Stimulated activated CD4-positive, alpha-beta T cell treated with anti-CD3 and anti-CD28 coated beads, Interleukin-2, amount 100 ng/mL, for 24 hours (primary cell): ENCODE measurements at places on chromosomes 5 and 9.

GRCh38 chr9:134381671-134382516 lies 55.6 kb downstream of the RXRA start:
- DNase-seq: peak; percentile 38

- no peak for DNase-seq
Observed at GRCh38 chr9:99918134-99918533, 11.7 kb downstream of the STX17 start.

DNA sequence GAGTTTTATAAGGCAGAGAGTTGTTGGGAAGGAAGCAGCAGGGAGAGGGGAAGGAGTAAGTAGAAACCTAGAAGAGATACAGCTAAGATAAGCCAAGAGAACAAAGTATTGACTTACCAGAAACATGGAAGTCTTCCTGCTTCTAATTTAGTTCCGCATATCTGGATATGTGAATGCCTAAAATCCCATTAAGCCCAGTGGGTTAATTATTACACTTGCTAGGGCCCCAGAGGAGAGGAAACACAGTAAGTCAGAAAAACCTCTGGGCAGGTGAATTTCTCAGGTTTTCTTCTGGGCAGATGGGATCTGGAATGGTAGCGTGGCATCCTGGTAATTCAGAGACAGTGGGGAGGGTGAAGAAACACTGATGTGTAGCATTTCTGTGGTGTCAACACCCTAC lies 104.7 kb upstream of the GABRP start:
- no peak for DNase-seq

DNA sequence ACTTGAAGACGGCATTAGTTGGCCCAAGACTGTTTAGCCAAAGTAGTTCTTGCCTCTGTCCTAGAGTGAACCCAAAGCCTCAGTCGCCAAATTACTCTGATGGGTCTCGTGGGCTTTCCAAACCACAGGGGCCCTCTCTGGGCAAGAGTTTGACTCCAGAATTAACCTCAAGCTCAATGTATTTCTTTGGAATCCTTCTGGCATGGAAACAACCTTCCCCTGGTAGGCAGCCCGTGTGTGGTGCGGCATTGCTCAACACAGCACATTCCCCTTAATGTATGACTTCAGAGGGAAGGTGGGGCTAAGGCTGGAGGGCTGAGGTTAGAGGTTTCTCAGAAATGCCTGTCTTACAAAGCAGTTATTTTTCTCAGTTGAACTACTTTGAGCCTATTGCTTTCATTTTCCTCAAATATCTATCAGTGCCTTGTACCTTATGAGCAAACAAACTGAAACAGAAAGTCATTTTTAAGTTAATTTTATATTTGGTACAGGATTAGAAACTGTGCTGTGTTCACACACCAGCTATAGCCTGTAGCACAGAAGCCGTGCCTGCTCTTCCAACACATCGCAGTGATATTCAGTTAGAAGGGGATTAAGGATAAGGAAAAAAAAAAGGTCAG lies 123.9 kb upstream of the HAPLN1 start:
- peak; percentile 2 for DNase-seq

- no peak for DNase-seq
Observed at GRCh38 chr5:160694896-160695295, 157.1 kb downstream of the ATP10B start.

GRCh38 chr5:148539851-148540250 lies 114.5 kb downstream of the HTR4 start:
- DNase-seq: no peak

DNA sequence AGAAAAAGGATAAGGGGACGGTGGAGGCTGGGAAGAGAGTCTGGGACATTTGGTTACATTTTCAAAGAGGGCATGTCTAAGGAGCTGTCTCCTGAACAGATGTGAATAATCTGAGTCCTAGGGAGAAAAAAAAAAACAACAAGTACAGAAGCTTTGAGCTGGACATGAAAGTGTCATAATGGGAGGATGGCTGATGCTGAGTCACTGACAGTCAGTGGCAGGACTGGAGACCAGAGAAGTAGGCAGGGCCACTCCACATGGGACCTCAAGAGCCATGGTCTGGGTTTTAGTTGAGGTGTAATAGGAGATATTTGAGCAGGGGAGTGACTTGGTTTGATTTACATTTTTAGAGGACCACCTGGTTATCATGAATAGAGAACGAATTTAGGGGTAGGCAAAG lies 70.6 kb downstream of the DPYSL3 start:
- no peak for DNase-seq

- DNase-seq: no peak
Observed at GRCh38 chr5:139634028-139634325, 14.2 kb upstream of the CXXC5 start.

- DNase-seq: no peak
Observed at GRCh38 chr5:175363300-175363699, 80.7 kb downstream of the DRD1 start.

GRCh38 chr5:159527546-159528254 lies 197.4 kb upstream of the IL12B start:
- no peak for DNase-seq

DNA sequence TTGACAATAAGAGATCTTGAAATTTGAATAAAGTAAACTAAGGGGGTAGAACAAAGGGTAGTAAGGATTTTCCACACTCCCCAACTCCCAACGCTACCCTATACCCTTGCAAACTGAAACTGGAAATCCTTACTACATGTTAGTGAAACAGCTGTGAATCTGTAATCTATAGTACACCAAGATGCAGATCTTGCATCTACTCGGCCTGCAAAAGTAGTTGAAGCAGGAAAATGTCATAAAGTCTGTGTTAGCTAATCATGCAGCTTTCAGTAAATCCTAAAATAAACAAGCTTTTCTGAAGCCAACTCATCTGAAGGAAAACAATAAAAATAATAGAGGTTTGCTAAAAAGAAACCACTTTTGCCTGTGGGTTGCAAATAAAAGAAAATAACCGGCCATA lies 1242.0 kb upstream of the ACO1 start:
- DNase-seq: no peak
